ENCODE measurements at places on chromosomes 2 and 18. TPM values are rescaled to one million over a fixed set of nuclear protein-coding genes. Genes with fewer than 3 reads are reported as not detected.

GRCh38 chr2:127811397-127812321 lies 688 bp upstream of the WDR33 start:
- no peak for DNase-seq

GRCh38 chr2:136242687-136243277 lies 124.8 kb upstream of the CXCR4 start:
- no peak for DNase-seq

DNA sequence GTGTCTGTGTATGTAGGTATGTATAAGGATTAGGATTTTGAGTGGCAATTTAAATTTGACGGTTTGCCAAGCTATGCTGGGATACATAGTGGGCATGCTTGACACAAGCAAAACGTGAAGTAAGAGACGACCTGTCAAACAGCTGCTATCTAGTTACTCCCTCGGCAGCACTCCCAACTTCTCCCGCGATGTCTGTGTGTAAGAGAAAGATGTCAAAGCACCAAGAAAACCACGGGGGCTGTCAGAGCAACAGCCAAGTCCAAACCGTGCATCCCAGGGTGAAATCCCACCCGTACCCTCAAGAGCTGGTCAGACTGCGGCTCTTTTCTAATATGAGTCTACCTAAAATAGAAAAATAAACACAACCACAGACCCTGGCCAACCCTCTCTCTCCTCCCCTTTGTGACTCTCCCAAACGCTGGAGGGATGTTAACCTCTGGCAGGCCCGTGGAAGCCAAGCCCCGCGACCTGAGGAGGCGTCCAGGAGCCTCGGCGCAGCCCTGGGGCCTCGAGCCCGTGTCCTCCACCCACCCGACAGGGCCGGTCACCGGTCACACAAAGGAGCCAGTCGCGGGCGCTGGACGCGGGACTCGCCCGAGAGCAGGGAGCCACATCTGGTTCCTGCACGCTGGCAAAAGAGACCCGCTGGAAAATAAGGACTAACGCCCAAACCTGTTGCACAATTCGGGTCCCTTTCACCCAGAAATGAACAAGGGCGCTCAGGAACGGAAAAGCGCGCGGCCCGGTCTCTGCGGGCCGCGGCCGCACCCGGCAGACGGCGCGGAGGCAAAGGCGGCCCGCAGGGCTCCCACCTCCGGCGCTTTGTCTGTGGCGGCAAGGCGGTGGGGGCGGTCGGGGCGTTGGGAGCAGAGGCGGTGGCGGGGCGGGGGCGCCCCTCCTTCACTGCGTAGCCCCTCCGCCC lies 925 bp downstream of the SESTD1 start:
- DNase-seq = peak; percentile 71

- no peak for DNase-seq
These were observed 9.0 kb upstream of the ARHGEF4 start for GRCh38 chr2:130827502-130828251.

- DNase-seq = no peak
These were observed 19.5 kb downstream of the RALBP1 start for GRCh38 chr18:9494778-9495331.

Gene NR4A2
- 3.0 TPM for total RNA-seq

Gene IAH1
- 49.3 TPM for total RNA-seq

DNA sequence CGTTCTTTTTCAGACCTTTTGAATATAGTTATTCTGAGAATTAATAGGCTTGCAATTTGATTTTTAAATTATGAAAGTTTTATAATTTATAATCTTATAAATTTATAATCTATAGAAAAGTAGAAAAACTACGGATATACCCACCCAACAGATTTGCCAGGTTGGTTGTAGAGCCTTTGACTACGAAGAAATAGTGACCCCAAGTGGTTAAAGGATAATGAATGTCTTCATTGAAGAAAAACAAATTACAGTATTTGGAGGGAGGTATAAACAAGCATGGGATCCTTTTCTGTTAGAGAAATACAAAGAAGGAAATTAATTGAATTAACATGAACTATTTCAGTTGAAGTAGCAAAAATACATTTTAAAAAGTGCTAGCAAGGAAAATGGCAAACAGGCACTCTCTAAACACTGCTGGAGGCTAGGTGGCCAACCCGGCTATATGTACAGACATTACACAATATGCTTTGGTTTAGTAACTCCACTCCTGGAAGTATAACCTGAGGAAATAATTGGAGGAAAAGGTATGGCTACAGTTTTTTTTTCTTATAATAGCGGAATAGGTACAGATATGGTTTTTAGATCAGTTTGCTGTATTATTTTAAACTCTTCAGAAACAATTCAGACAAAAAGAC lies 110.9 kb downstream of the MIB1 start:
- DNase-seq = no peak

Gene GPAT2
- 3.3 TPM for total RNA-seq

Gene CIB4
- total RNA-seq = not detected

Gene TEX261
- 63.0 TPM for total RNA-seq

DNA sequence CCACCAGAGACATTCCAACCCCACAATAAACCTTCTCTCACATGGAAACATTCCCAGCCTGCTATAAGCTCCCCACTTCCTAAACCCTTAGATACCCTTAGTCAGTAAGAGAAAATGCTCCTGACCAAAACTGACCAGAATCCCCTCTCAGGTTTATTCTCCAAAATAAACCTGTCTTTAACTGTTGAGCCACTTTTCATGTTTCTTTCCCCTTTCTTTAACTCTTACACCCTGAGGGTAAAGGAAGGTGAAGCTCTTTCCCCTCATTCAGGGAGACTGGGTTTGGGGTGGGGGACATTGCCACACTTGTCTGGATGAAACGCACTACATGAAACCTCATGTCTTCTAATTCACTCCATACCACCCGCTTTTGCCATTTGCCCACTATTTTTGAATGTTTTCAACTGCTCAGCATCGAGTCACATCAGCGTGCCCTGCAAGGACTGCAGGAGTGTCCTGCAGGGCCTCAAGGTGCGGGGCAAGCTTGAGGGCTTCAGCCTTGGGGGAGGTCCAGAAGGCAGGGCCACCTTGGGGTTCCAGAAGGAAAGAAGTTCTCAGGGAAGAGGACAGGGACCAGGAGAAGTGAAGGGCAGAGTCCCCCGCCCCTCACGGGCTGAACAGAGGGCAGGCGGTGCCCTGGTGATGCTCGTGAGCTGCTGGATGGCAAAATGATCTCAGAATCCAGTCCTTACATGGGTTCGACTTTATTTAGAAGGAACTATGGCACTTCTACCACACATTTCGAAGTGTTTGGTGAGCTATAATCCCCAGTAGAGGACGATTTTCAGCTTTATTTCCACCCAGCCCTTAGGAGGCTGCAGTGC lies 4.2 kb upstream of the SP140L start:
- no peak for DNase-seq

GRCh38 chr2:44358503-44358902 lies 2.8 kb downstream of the PREPL start:
- peak; percentile 70 for DNase-seq

Gene LYG1
- total RNA-seq = 1.5 TPM

GRCh38 chr2:29240601-29241000 lies 125.4 kb downstream of the CLIP4 start:
- no peak for DNase-seq

DNA sequence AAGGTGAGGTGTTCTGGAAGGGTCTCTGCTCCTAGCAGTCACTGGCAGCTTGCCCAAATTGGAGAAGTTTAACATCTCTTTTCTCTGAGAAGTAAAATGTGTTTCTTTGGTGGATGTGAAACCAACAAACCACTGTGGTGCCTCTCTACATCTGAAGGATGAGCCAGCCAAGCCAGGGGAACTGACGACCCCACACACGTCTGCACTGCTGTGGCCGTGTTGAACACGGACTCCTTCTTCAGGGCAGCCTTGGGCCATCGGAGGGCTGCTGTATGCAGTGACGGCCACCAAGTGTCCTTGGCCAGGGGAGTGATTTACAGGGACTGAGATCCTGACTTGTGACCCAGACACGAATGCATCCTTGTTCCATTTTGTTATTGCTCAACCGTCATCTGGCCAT lies 207.8 kb downstream of the ACKR3 start:
- no peak for DNase-seq

DNA sequence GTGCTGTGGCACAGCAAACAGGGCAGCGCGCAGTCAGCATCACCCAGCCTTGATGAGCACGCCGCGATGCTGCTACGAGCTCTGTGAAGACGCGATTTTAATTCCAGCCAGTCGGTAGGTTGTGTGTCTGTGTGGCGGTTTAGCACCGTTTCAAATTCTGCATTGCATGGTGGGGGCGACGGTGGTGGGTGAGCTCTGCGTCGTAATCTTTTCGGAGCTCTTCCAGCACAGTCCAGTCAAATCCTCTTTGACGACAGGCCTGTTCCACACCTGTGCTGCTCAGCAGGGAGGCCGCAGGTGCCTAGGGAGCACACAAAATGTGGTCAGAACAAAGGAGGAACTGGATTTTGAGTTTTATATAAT lies 8.6 kb downstream of the ALLC start:
- DNase-seq = no peak

- no peak for DNase-seq
These were observed 1.9 kb downstream of the TANC1 start for GRCh38 chr2:158970241-158970751.

GRCh38 chr2:71689393-71689792 lies 236.0 kb downstream of the DYSF start:
- no peak for DNase-seq

- DNase-seq = no peak
These were observed 55.9 kb downstream of the PLA2R1 start for GRCh38 chr2:160006475-160006874.

DNA sequence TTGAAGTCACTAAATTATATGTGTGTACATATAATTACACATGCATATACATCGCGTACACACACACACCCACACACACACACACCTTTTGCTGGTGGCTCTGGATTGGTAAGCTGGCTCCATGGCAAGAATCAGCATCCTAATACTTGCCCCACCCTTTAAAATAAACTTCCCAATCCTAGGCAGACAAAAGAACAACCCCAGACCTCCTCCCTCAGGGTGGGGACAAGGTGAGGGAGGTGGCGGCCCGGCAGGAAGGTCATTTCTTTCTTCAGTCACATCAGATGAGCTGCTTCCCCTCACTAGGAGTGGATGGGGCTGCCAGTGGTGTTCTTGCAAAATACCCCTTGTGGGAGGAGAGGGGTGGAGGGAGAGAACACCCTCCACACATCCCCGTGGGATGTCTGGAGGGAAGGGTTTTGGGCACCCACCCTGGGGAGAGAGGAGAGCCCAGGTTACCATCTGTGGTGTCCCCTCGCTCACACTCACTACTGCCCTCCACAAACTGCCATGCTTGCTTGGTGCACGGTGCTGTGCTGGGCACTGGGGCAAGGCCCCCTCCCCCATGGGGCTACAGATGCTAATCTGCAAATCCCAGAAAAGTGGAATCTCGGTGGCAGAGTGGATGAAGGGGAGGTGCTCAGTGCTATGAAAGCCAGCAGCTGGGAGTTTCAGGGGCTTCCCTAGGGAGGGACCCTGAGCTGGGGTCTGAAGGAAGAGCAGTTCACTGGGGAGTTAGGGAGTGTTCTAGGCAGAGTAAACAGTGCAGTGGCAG lies 64.0 kb downstream of the ODC1 start:
- DNase-seq = no peak

- no peak for DNase-seq
These were observed 187.5 kb upstream of the MAP2 start for GRCh38 chr2:209236377-209236776.

Gene TFPI
- 31.5 TPM for total RNA-seq

DNA sequence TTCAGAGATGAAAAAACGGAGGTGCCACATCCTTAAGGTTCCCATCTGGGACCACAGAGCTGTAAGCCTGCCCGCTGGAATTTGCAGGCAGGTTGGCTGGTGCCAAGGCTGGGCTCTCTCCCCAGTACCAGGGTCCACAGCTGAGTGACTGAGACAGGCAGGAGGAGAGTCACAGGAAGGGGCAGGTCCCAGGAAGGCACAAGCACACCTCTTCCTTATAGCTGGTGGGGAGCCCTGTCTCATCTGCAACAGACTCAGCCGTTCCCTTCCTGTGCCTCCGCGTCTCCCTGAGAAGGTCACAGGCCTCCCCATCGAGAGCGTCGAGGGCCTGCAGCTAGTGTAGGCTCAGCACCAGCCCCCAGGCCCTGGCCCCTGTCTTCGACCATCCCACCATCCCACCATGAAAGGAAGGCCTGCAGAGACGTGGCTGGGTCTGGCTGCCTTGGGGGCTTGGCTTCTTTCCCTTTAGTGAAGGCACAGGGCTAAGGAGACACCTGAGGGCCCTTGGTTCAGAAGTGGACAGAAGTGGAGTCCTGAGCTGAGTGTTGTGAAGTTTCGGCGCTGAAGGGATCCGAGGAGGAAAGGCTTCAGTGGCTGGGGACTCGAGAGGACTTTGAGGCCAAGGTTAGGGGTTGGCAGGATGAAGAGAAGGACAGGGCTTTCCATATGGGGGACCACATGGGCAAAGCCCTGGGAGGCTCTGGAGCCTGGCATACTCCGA lies 26.8 kb downstream of the GLI2 start:
- peak; percentile 5 for DNase-seq

Gene DIPK1C
- total RNA-seq = 0.14 TPM

DNA sequence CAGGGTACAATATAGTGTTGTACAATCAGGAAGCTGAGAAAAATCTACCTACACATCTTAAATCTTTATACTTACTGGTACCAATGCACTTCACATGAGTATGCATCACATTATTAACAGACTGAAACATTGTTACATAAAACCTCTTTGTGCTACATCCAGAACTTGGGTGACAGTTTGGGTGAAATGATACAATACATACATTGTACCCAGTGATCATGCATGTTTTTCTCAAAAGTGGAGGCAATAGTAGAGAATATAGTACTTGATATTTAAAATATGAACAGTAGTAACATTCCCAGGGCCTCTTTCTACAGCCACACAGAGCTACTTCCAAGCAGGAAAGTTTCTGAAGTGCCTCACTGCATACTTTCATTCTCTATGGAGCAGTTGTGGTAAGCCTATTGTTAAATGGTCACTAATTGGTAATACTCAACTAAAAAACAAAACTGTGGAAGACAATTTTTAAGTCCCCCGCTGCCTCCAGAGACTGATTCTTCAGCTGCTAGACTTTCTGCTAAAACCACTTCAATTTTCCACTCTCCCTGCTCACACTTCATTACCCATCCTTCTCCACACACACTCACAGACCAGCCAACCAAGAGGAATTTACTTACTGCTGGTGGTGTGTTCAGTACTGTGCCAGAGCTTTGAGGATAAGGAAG lies 22.9 kb upstream of the GRB14 start:
- DNase-seq = no peak

All from mucosa of descending colon (tissue), 3 donors.